ENCODE measurements at places on chromosomes 1 and 21.
A peak's percentile ranks its signal among the peaks of the same experiment; 100 is the strongest.

DNA sequence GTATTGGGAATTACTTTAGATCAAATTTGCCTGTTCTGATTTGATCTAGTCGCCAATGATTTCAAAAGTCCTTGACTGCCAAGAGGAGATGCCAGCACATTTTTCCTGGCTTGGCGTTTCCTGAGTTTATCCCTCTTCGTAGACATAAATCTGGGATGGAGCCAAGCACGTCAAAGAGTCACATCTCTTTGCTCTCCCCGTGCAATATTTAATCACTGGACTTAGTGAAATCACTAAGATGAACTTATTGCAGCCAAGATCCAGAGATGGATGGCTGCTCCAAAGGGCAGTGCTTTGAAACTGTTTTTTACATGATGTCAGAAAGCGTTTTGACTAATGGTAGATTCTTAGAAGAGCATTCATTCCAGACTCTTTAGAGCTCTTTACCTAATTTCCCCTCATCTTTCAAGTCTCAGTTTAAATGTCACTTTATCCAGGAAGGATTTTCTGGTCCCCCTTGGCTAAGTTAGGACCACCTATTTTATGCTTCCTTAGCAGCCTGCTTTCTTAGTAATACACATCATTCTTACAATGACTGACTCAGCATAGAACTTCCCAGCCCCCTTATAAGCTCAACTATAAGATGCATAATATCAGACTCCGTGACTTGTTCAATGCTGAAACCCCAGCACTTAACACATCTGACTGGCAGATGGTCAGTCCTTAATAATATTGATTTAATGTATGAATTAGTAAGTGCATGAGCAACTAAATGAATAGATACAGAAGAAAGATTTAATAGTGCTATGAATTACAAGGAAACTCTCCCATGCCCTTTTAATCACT, 94.4 kb upstream of the GREM2 start:
- no peak for DNase-seq

GRCh38 chr1:187234706-187235105, 406.0 kb downstream of the PLA2G4A start:
- no peak for DNase-seq

GRCh38 chr1:230860617-230861384, 7.5 kb downstream of the C1orf198 start:
- no peak for DNase-seq

DNA sequence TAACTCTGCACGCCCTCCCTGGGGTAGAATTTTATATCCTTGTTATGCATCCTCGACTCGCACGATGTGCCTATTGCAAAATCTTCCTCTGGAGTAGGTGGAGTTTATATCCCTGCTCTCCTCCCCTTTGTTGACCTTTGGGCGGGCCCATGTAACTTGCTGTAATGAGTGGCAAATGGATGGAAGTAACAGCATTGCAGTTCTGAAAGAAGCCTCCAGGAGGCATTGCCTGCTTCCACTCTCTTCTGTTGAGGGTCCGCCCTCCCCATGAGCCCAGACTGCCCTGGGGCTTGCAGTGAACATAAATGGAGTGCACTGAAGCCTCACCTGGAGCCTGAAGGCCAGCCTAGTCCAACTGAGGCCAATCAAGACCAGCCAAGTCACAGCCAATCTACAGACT, 62.2 kb upstream of the GRIK3 start:
- no peak for DNase-seq

GRCh38 chr1:167573035-167573434, 19.5 kb upstream of the CREG1 start:
- DNase-seq: no peak

- no peak for DNase-seq
These were observed 66.0 kb upstream of the PAX7 start for GRCh38 chr1:18564676-18565075.

DNA sequence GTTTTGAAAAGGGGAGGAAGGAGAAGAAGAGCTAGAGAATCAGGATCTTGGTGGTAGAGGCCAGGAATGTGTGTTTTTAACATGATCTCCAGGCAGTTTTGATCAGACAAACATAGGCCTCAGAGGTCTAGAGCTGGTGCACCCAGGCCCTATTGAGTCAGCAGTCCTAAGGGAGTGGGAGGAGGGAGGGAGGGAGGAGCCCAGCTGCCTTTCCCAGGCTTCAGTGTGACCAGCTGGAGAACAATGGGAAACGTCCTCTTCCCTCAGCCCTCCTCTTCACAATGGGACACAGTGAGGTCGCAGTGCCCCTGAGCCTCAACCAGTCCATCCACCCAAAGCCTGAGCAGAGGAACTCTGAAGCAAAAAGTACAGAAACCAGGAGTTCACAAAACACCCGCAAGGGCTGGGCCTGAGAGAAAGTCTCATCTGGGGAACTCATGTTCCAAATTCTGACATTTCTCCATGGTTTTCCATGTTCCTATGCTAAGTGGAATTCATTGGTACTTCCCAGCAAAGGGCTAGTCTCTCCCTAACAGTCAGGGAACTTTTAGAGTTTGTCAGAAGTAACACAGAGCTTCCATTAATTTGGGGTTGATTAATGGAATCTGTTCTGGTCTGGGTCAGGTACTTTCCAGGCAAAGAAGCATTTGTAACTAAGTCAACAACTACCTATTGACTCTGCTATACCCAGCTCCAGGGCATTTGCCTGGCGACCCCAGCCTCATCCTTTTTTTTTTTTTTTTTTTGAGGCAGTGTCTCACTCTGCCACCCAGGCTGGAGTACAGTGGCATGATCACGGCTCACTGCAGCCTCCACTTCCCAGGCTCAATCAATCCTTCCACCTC, 37.5 kb downstream of the ELAPOR1 start:
- DNase-seq: peak; percentile 22

- no peak for DNase-seq
These were observed 325.8 kb downstream of the PTBP2 start for GRCh38 chr1:97047421-97047793.

- peak; percentile 66 for DNase-seq
These were observed 60.0 kb upstream of the ATP5PO start for GRCh38 chr21:33975548-33976081.

DNA sequence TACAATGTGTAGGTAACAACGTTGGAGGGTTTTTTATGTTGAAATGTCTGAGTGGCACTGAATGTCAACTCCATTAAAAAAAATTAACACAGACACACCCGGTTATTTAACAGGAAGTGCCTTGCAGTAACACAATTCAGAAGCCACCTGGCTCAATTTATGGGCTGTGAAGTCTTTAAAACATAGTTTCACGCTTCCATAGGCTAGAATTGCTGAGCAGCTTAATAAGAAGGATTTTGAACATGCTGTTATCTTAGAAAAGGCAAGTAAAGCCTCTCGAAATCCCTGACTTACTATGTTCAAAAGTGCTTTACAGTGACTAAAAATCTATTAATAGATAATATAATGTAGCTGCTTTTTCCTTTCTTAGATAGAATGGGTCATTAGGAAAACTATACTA, 19.7 kb downstream of the SRSF4 start:
- DNase-seq: no peak

GRCh38 chr1:162573136-162573535, 11.6 kb downstream of the UAP1 start:
- no peak for DNase-seq

DNA sequence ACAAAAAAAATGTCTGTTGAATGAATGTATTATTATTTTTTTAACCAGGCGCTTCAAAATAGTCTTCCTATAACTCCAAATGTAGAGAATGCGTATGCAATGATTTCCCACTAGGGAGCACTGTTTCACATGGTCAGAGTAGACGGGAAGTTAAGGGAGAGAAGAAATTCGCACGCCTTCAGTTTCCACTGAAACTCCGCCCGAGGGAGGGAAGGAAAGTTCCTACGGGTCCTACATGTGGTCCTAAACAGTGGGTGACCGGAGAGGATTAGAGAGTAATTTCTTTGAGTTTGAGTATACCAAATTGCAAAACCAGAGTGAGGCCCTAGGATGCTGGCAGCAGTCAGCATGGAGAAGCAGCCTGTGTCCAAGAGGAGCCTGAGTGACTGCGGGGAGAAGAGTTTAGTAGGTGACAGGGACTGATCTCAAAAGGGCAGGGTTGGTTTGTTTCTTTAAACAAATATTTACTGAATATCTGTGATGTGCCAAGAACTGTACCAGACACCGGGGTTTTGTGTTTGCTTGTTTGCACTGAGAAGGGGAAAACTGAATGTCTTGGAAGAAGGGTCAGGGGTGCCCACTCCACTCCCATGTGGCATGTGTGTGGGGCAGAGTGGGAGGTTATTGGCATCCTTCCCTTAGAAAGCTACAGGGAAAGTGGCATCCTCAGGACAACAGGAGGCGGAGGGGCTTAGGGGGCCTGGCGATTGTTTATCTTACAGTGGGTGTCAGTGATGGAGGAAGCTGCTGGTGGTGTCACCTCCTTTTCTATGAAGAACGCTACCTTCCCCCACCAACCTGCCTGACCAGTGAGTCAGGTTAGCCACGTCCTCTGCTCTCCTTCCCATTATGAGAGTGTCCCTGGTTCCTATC, 22.8 kb downstream of the RNU5D-1 start:
- DNase-seq: peak; percentile 40

DNA sequence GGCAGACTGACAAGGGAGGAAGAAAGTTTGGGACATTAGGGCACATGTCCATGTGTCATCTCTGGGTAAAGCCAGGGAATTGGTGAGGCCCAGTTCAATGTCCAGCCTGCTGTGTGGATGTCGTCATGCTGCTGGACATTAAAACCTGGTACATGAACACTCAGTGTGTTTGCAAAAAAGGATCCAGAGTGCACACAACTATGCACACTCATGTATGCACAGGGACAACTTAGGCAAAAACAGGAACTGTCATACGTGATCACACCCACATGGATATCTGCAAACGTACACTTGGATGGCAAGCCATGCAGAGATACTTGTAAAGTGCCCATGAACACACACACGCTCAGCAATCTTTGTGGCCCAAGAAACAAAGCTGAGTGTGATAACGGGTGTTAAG, 47.9 kb upstream of the NEK2 start:
- DNase-seq: no peak

DNA sequence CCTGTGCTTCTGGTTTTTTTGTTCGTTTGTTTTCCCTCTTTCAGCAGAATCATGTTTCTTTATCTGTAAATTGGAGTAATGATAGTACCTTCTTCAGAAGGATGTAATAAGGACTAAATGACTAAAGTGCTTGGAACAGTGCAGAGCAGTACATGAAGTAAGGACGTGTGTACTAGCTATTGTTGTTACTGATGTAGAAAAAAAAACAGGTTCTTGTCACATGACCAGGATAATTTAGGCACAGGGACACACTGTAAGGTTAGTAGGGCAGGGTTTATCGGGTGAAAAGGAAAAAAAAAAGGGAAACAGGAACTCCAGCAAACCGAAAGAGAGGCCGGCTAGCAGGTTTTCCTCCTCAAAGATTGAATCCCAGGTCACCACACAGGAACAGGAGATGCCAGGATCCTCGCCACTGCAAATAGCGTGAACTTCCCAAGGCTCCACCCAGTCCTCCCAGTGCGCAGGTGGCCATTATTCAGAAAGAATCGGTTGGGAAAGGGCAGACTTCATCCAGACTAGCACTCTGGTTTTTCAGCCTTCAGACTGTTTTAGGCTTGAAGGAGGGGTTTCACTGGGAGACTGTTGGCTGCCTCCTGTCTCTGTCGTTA, 63.8 kb upstream of the PRRC2C start:
- no peak for DNase-seq

- no peak for DNase-seq
These were observed 6.1 kb upstream of the RCSD1 start for GRCh38 chr1:167623951-167624350.

DNA sequence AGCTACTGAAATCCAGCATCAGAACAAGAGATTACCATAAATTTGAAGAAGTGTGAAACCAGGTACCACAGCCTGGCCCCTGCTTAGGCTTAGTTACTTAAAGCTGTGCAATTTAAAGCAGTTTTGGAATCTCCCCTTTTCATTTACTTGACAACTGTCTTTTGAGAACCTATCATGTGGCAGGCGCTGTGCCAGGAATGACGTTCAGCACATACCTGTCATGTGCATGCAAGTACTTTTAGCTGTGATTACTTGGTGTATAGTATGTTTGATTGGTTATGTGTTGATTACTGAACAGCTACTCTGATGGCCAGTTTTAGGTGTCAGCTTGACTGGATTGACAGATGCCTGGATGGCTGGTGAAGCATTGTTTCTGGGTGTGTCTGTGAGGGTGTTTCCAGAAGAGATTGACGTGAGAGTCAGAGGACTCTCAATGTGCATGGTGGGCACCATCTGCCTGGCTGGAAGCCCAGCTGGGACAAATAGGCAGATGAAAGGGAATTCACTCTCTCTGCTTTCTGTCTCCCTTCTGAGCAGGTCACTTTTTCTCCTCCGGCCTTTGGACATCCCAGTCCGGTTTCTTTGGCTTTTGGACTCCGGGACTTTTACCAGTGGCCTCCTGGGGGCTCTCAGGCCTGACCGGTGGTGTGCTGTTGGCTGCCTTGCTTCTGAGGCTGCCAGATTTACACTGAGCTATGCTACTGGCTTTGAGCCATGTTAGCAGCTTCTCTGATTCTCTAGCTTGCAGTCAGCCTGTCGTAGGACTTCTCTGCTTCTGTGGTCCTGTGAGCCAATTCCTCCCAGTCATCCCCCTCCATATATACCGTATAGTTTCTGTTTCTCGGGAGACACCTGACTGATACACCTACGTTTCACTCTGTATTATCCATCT, 178.0 kb downstream of the RYR2 start:
- no peak for DNase-seq

GRCh38 chr1:219039682-219040154, 134.0 kb upstream of the LYPLAL1 start:
- no peak for DNase-seq

DNA sequence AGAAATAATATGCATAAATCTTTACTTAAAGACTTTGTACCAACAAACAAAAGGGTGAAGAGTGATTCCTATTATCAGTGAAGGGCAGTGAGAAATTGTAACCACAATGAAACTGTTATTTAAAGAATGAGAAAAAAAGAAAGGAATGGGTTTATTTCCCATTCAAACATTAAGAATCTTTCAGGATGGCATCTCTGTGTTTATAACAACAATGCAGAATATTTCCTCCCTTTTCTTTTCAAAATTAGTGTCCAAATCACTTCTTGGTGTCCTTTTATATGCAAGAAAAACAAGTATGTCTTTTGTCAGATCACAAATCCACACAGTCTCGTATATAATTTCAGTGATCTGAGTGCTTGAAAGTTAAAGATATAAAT, 61.2 kb downstream of the PTPRC start:
- DNase-seq: no peak

DNA sequence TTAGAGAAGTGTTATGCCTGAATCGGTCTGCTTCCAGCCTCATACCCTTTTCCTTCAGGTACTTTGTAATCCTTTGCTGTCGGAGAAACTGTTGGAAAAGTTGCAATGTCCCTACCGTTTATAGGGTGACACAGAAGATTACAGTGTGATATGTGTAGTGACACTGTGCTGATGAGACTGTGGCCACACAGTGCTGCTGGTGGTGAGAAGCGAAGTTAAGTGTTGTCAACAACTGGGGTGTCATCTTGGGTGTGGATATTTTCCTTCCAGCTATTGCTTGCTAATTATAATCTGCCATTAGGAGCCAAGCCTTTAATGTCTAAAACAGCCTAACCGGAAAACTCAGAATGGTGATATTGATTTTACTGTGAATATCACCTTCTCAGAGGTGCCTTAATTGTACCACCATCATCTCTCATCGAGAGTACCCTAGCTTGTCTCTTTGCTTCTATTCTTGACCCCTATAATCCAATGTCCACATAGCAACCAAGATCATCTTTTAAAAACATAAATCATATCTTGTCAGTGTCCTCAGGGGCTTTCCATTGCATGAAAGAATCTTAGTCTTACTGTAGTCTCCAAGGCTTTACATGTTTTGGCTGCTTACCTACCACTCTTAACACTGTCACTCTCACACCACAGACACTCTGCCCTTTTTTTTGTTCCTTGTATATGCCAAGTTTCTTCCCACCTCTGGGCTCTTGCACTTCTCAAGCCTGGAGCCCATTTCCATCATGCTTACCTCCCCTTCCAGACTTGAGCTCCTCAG, 89.4 kb upstream of the PGD start:
- DNase-seq: no peak
